ENCODE measurements at places on chromosomes 12 and 14. TPM values are rescaled to one million over a fixed set of nuclear protein-coding genes. Genes with fewer than 3 reads are reported as not detected.

Gene STAC3
- polyA plus RNA-seq, result 4.0 TPM

Gene ACSS3
- 8.7 TPM for polyA plus RNA-seq

Gene PPP1R36
- 1.6 TPM for polyA plus RNA-seq

GRCh38 chr12:1646569-1647284, 17.7 kb downstream of the WNT5B start:
- peaks cover 38% of the 10 kb centered on the region for H3K4me1 ChIP-seq
- DNase-seq, result no peak
- peaks cover 22% of the 10 kb centered on the region for H3K27me3 ChIP-seq
- no peak overlapping the region for H3K4me3 ChIP-seq
- no peak overlapping the region for H3K27ac ChIP-seq

GRCh38 chr12:110743571-110744093, 941 bp upstream of the PPP1CC start:
- H3K36me3 ChIP-seq, result no peaks in the 10 kb centered on the region
- H3K27ac ChIP-seq, result peak overlapping the region; percentile 61
- peak overlapping the region; percentile 60 for H3K4me3 ChIP-seq
- no peaks in the 10 kb centered on the region for H3K27me3 ChIP-seq

DNA sequence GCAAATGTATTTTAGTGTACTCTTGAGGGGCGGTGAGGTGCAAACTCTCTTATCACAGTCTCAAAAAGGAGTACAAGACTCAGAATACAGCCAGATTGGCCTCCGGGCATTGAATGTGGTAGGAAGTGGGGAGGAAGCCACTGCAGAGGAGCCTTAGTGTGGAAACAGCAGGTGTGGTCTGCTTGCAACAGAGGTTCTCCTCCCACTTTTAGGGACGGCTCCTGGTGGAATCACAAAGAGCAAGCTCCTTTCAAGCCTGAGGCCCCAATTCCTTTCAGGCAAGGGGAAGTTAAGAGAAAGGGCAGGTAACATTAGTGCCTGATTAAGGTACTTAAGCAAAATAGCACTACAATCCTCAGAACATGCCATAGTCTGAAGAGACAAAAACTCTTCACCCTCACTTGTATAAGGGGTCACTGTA, 23.7 kb upstream of the SLC2A3 start:
- no peaks in the 10 kb centered on the region for H3K27me3 ChIP-seq
- peaks cover 7% of the 10 kb centered on the region for H3K4me1 ChIP-seq
- DNase-seq, result no peak
- no peak overlapping the region for H3K4me3 ChIP-seq
- no peak overlapping the region for H3K27ac ChIP-seq

- H3K27ac ChIP-seq, result no peak overlapping the region
- H3K4me3 ChIP-seq, result no peak overlapping the region
- H3K4me1 ChIP-seq, result peaks cover 17% of the 10 kb centered on the region
- H3K27me3 ChIP-seq, result no peaks in the 10 kb centered on the region
- H3K36me3 ChIP-seq, result peaks cover 98% of the 10 kb centered on the region
- no peak for DNase-seq
Observed at GRCh38 chr14:92945959-92946846, 23.3 kb downstream of the CHGA start.

DNA sequence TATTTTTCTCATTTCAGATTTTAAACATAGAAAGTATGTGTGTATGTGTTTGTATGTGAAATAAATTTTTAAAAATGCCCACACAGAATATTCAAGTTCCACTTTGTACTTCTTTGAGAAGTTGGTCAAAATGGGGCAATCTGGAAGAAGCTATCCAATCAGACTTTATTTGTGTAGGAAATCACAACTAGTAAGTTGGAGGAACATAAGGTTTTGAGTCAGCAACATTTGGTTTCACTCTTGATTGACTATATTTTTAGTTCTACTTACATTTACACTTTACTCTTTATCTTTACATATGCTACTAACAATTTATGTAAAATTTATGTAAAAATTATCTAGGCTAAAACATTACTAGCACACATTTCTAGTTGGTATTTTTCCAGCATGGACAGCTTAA, 128.1 kb downstream of the ATXN7L3B start:
- no peaks in the 10 kb centered on the region for H3K36me3 ChIP-seq
- peak; percentile 25 for DNase-seq

- H3K4me3 ChIP-seq, result no peak overlapping the region
- H3K36me3 ChIP-seq, result no peaks in the 10 kb centered on the region
- no peaks in the 10 kb centered on the region for H3K27me3 ChIP-seq
Observed at GRCh38 chr14:56004786-56005185, 113.4 kb upstream of the PELI2 start.

- no peak overlapping the region for H3K4me3 ChIP-seq
- no peaks in the 10 kb centered on the region for H3K27me3 ChIP-seq
- no peak for DNase-seq
- H3K27ac ChIP-seq, result no peak overlapping the region
Observed at GRCh38 chr12:123914726-123915333, 57.8 kb downstream of the CCDC92 start.

DNA sequence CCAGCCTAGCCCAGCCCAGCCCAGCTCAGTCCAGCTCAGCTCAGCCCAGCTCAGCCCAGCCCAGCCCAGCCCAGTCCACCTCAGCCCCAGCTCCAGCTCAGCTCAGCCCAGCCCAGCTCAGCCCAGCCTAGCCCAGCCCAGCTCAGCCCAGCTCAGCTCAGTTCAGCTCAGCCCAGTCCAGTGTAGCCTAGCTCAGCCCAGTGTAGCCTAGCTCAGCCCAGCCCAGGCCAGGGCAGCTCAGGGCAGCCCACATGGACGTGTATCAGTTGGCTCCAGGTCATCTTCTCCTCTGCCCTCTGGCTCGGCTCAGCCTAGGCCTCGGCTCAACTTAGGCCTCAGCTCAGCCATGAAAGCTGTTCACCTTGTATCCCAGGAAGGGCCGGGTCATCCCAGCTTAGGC, 64.7 kb downstream of the TMEM121 start:
- no peaks in the 10 kb centered on the region for H3K4me1 ChIP-seq
- H3K4me3 ChIP-seq, result no peak overlapping the region
- no peaks in the 10 kb centered on the region for H3K36me3 ChIP-seq
- no peaks in the 10 kb centered on the region for H3K27me3 ChIP-seq

Data from spinal cord (tissue), 10 donors.